Stomach (tissue), 19 donors: ENCODE measurements at places on chromosomes 7 and 10. TPM values are rescaled to one million over a fixed set of nuclear protein-coding genes. Genes with fewer than 3 reads are reported as not detected.
A peak's percentile ranks its signal among the peaks of the same experiment; 100 is the strongest.

DNA sequence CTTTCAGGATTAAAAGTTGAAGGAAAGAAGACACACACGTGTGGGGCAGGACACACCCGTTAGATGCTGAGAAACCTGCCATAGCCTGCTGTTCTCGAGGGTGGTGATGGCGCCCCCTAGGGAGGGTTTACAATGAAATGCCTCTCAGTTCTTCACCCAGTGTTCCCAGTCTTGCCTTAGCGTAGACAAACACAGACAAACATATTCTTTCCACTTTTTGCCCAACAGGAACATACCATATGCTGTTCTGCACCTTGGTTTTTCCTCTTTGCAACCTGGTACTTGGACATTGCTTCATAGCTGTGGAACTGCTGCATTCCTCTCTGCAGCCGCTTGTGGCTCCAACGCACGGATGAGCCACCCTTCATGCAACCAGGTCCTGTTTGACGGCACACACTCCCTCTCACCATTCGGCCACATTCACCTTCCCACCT lies 23.3 kb upstream of the HSPA12A start:
- H3K4me3 ChIP-seq = no peak overlapping the region
- no peak for DNase-seq
- no peaks in the 10 kb centered on the region for H3K36me3 ChIP-seq
- H3K27me3 ChIP-seq = no peaks in the 10 kb centered on the region
- no peak overlapping the region for H3K27ac ChIP-seq
- no peaks in the 10 kb centered on the region for H3K4me1 ChIP-seq

DNA sequence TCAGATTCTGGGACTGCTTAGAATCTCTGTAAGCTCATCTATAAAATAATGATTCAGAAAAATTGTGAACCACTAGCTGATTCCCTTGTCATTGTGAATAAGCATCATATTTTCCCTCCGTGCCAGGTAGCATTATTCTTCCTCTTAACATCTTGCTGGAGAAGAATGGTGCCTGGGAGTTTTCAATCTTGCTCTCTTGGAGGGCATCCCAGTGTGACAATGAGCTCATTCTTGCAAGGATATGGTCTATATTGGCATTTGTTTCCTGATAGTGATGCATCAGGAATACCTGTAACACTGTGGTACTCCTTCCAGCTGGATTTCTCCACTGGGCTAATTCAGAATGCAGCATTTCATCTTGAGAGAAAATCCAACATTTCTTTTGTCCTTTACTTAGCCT lies 126.4 kb upstream of the ITGB1 start:
- H3K27me3 ChIP-seq = no peaks in the 10 kb centered on the region
- no peaks in the 10 kb centered on the region for H3K36me3 ChIP-seq
- H3K27ac ChIP-seq = no peak overlapping the region
- no peaks in the 10 kb centered on the region for H3K4me1 ChIP-seq
- DNase-seq = no peak

DNA sequence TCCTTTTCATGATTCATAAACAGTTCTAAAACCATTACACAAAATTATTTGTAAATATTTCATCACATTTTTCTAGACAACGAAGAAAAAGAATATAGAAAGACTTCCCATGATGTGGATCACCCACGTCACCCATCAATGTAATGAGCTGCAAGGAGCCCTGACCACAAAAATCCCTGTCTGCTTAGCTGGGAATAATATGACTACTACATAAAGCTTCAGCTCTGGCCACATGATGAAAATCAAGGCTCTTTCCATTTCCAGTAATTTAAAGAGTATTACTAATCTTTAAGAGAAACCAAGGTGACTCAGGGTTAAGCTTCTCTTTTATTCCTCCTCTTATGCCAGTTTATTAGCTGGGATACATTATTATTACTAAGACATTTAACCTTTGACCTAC lies 180.8 kb upstream of the CACNA2D1 start:
- no peaks in the 10 kb centered on the region for H3K4me1 ChIP-seq
- no peak overlapping the region for H3K27ac ChIP-seq
- H3K4me3 ChIP-seq = no peak overlapping the region
- DNase-seq = no peak

DNA sequence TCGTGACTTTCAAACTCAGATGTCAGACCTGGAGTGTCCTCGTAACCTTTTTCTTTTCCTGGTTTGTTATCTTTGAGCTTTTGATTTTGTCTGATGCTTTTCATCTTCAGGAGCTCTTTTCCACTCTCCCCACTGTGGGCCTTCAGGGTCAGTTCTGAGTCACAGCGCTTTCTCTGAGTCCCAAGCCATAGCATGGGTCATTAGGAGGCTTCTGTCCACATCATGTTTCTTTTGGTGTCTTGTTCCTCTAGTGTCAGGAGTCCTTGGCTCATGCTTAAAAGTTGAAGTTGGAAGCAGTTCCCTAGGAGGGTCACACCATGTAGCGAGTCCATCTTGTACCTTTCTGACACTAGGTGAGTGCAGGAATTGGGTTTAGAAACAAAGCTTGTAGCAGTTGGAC lies 40.3 kb downstream of the DAGLB start:
- H3K27me3 ChIP-seq = no peaks in the 10 kb centered on the region
- no peak overlapping the region for H3K4me3 ChIP-seq
- no peak overlapping the region for H3K27ac ChIP-seq
- H3K36me3 ChIP-seq = peaks cover 100% of the 10 kb centered on the region

GRCh38 chr10:381805-382204 lies 246.6 kb downstream of the ZMYND11 start:
- no peak overlapping the region for H3K27ac ChIP-seq
- H3K27me3 ChIP-seq = no peaks in the 10 kb centered on the region
- DNase-seq = no peak
- H3K4me1 ChIP-seq = no peaks in the 10 kb centered on the region
- peaks cover 16% of the 10 kb centered on the region for H3K36me3 ChIP-seq
- no peak overlapping the region for H3K4me3 ChIP-seq

GRCh38 chr10:29229258-29229705 lies 59.6 kb upstream of the LYZL1 start:
- no peak overlapping the region for H3K4me3 ChIP-seq
- no peaks in the 10 kb centered on the region for H3K4me1 ChIP-seq
- no peak for DNase-seq
- H3K27ac ChIP-seq = no peak overlapping the region
- no peaks in the 10 kb centered on the region for H3K27me3 ChIP-seq

- no peaks in the 10 kb centered on the region for H3K27me3 ChIP-seq
- no peaks in the 10 kb centered on the region for H3K4me1 ChIP-seq
- no peaks in the 10 kb centered on the region for H3K36me3 ChIP-seq
These were observed 218.6 kb downstream of the DGKI start for GRCh38 chr7:137628216-137628615.

- H3K4me3 ChIP-seq = no peak overlapping the region
- no peaks in the 10 kb centered on the region for H3K36me3 ChIP-seq
- DNase-seq = no peak
- no peaks in the 10 kb centered on the region for H3K4me1 ChIP-seq
- H3K27ac ChIP-seq = no peak overlapping the region
These were observed 26.1 kb upstream of the ZNF365 start for GRCh38 chr10:62348029-62348428.

GRCh38 chr10:28246023-28246422 lies 56.8 kb downstream of the MPP7 start:
- no peaks in the 10 kb centered on the region for H3K36me3 ChIP-seq
- no peaks in the 10 kb centered on the region for H3K4me1 ChIP-seq
- no peaks in the 10 kb centered on the region for H3K27me3 ChIP-seq
- no peak overlapping the region for H3K27ac ChIP-seq

- H3K36me3 ChIP-seq = no peaks in the 10 kb centered on the region
- H3K4me3 ChIP-seq = no peak overlapping the region
- peak; percentile 16 for DNase-seq
- no peak overlapping the region for H3K27ac ChIP-seq
- no peaks in the 10 kb centered on the region for H3K27me3 ChIP-seq
- no peaks in the 10 kb centered on the region for H3K4me1 ChIP-seq
These were observed 544.6 kb upstream of the PHF14 start for GRCh38 chr7:10429031-10429430.

GRCh38 chr7:31776616-31777015 lies 89.6 kb downstream of the PPP1R17 start:
- H3K4me3 ChIP-seq = no peak overlapping the region
- no peaks in the 10 kb centered on the region for H3K36me3 ChIP-seq
- no peaks in the 10 kb centered on the region for H3K4me1 ChIP-seq
- no peaks in the 10 kb centered on the region for H3K27me3 ChIP-seq

CYP2C18 gene
- total RNA-seq = 66.8 TPM

STAG3 gene
- total RNA-seq = not detected

CFAP58 gene
- not detected for total RNA-seq
